CD4-positive, alpha-beta T cell treated with Interleukin-10 for 1 hour (primary cell): ENCODE measurements at places on chromosomes 4 and X.

- no peak for DNase-seq
These were observed 7.5 kb downstream of the NUDT6 start for GRCh38 chr4:122914938-122915337.

- peak; percentile 65 for DNase-seq
These were observed 48.0 kb downstream of the MAGEA9 start for GRCh38 chrX:149829751-149830191.

DNA sequence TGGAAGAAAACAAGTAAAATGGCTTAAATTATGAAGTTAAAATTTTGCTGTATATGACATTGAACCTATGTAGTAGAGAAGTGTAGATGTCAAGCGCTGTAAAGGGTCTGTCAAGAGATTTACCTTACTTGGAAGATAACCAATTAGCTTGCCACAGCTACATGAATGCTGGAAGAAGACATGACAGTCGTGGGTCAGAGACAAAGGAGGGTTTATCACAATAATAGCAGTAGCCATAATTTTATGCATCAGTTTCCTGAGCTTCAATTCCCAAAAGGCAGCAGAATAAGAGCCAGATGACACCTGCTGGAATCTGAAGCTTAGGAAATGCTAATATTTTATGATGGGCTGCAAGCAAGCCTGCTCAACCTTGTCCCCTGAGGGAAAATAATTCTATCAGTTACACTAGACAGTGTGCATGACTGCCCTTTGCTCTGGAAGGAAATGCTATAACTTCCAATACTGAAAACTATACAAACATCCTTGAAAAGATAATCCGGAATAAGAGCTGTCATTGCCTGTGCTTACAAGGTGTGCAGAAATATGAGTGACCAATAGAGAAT, 292.9 kb downstream of the PRDM5 start:
- DNase-seq: no peak

DNA sequence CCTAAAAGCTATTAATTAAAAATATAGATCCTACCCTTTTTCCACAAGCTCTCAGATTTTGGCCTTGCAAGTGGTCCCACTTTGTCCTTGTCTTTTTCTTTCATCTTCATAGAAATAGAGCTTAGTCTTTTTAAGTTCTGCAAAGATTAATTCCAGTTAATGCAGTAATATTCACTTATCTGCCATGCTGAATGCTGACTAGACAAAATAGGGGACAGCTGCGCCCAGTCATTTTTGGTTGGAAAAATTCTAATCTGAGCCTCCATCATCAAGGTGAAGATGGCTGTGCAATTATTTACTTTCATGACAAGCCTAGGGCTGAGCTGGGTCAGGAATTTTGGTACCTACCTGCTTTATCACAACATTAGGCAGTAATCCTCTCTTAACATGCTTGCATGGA, 241.3 kb upstream of the CXorf66 start:
- no peak for DNase-seq

GRCh38 chrX:39258331-39258730, 457.1 kb downstream of the MID1IP1 start:
- DNase-seq: no peak

- no peak for DNase-seq
These were observed 4.5 kb upstream of the PDE6B start for GRCh38 chr4:620851-621261.

GRCh38 chr4:68995292-68995691, 43.7 kb upstream of the UGT2A3 start:
- no peak for DNase-seq

- no peak for DNase-seq
These were observed 131.4 kb upstream of the FRG1 start for GRCh38 chr4:189809241-189809735.

- DNase-seq: peak; percentile 37
These were observed 43.7 kb upstream of the TADA2B start for GRCh38 chr4:6999172-7000086.

- no peak for DNase-seq
These were observed 44.2 kb upstream of the TMEM131L start for GRCh38 chr4:153421941-153422340.

GRCh38 chr4:154329268-154329868, 162.2 kb downstream of the DCHS2 start:
- DNase-seq: no peak

- DNase-seq: no peak
These were observed 22.5 kb upstream of the RPA4 start for GRCh38 chrX:96861218-96861617.

GRCh38 chrX:154488336-154489075, 1.9 kb downstream of the SLC10A3 start:
- DNase-seq: no peak
